Cardiac muscle cell (in vitro differentiated cells and primary cell): ENCODE measurements at places on chromosomes 1 and 21. TPM values are rescaled to one million over a fixed set of nuclear protein-coding genes. Genes with fewer than 3 reads are reported as not detected.
A peak's percentile ranks its signal among the peaks of the same experiment; 100 is the strongest.

Gene PTPRF
- total RNA-seq: 33.9 and 72.8 TPM in 2 replicates

Gene SMPDL3B
- total RNA-seq: 6.0 and 8.9 TPM in 2 replicates

Gene DYNLT5
- total RNA-seq: 13.2 and 28.6 TPM in 2 replicates

Gene SYT6
- 0.09 TPM in 1 of 2 replicates, not detected in the other for total RNA-seq

Gene ARHGAP29
- 5.6 and 7.4 TPM in 2 replicates for total RNA-seq

Gene SLC30A10
- total RNA-seq: 0.21 and 0.95 TPM in 2 replicates

Gene RGS5
- total RNA-seq: 245 and 361 TPM in 2 replicates

Gene CLK2
- 57.3 and 65.3 TPM in 2 replicates for total RNA-seq

Gene SPRR2A
- not detected in 2 replicates for total RNA-seq

- DNase-seq: no peak
Observed at GRCh38 chr1:147486876-147487656, 54.2 kb upstream of the BCL9 start.

GRCh38 chr1:27816921-27817630 is 13.5 kb upstream of the PPP1R8 start:
- DNase-seq: peak; percentile 55

DNA sequence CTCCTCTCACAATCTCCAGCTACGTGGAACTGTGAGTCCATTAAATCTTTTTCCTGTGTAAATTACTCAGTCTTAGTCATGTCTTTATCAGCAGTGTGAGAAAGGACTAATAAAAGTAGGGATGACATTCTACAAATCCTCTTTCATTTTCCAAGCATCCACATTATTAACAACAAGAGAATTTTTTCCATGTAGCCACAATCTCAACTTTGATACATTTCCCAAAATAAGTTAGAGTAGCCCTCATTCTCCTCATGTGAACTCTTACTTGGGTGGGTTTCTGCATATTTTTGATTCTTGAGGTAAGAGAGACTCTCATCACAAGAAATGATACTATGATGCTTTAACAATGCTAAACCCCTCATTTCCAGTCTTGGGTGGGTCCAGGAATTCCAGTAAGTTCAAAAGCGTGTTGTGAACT is 52.8 kb downstream of the TNFSF18 start:
- no peak for DNase-seq

- no peak for DNase-seq
Observed at GRCh38 chr1:232767305-232768074, 37.7 kb upstream of the MAP10 start.

DNA sequence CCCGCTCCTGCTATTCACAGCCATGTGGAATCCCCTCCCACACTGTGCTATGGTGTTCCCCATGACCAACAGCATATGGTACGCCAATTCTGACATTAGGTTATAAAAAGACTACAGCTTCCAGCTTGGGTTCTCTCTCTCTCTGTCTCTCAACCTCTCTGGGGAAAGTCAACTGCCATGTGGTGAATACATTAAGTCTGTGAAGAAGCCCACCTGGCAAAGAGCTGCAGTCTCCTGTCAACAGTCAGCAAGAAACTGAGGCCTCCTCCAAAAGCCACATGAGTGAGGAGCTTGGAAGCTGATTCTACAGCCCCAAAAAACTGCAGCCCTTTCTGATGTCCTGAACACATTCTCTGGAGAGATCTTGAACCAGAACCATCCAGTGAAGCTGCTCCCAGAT is 25.0 kb upstream of the LRRC38 start:
- no peak for DNase-seq

DNA sequence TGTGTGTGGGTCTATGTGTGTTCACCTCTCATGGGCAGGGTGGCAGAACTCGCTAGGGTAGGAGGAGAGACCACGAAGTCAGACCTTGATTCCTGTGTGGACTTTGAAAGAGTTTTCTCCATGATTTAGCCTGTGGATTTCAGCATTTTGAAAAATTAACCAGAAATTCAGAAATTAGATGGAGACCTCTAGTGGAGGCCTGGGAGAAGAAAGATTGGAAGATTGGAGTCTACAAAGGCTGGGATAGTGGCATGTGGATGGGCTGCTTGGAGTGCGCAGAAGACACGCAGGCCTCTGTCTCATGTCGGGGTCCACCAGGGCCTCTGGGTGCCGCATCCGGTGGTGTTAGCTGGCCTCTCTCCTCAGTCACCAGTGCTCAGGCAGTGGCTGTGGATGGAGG is 18.9 kb upstream of the IGSF5 start:
- DNase-seq: no peak

DNA sequence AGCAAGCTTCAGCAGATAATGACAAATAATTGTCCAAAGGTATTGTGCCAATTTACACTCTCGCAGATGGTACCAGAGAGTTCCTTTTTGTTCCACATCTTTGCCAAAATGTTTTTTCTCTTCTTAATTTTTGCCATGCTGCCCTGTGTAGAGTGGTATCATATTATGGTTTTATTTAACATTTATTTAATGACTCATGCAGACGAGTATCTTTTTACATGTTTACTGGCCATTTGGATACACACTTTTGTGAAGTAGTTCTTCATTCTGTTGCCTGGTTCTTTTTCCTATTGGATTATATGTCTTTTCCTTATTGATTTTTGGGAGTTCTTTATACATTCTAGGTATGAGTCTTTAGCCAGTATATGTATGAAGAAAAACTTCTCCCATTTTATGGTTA is 151.1 kb downstream of the PCNX2 start:
- DNase-seq: no peak

DNA sequence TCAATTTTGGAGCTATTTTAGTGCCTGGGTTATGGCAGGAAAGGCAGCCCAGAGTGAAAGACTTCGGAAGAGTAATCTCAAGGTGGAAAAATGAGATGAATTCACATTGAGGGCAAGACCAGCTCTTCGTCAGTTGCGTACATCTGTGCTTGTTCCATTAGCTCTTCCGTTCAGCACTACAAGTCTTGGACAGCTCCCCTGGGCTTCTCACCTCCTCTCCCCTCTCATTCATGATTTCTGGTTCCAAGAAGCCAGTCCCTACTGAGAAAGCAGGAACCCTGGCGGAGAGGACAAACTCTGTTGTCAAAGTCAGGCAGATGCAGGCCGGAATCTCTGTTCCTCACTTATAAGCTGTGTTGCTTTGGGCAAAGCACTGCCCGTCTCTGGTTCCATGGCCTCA is 76.5 kb downstream of the ACTL8 start:
- peak; percentile 78 for DNase-seq

DNA sequence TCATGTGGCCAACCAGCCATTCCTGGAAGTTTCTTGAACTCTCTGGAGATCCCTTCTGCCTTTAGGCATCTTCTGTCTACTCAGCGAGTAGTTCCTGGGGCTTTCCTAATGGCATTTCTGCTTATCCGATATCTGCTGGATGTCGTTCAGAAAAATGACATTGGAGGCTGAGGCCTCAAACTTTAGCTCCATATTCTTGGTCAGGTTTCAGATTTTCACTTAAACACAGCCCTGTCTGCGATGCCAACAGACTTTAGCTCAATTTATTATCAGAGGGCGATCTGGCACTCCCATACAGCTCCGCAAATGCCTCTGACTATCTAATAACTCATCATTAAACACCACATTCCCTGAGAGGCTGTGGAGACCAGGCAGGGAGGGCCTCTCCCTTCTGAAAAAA is 46.3 kb upstream of the ETS2 start:
- DNase-seq: no peak

DNA sequence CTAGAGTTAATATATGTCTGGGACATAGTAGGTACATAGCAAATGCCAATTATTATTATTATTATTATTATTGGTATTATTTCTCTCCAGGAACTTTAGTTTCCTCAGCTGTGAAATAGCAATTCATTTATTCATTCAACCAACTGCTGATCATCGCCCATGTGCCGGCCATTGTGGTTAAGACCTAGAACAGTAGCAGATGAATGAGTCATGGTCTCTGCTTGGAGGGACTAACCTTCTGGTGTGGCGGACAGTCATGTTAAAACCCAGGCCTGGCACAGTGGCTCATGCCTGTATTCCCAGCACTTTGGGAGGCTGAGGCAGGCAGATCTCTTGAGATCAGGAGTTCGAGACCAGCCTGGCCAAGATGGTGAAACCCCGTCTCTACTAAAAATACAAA is 23.8 kb upstream of the LDLRAP1 start:
- no peak for DNase-seq

- no peak for DNase-seq
Observed at GRCh38 chr1:203124546-203125317, 2.8 kb upstream of the ADORA1 start.

DNA sequence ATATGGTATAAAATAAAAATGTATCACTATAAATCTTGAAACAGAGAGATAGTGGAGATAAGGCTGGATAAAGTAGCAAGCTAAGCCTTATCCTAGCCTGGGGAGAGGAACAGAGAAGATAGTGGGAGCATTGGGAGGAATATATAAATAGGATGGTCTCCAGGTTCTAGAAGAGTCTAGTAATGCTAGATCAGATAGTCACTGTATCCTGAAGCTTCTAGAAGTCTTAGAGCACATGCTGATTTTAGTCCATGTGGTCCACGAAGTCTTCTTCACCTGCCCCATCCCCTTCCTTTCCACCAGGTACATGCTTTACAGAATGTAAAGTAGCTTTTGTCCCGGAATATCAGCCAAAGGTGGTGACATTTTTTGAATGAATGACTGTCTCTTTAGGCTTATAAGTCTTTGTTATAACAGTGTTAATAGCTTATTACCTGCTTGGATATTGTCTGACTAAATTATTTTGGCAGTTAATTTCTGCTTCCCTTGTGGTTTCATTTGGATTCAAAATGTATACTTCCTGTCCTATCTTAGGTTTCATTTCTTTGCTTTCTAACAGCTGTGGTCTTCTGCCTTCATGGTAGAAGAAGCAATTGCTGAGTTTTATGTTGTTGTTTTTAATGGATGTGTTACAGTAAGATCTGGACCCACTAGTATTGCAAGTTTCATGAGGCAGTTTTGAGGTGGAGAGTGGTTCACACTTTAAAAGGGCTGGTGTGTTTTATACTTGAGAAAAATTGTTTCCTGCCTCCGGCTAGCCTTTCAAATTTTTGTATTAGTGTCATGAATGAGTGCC is 5.9 kb downstream of the SMG7 start:
- DNase-seq: no peak

DNA sequence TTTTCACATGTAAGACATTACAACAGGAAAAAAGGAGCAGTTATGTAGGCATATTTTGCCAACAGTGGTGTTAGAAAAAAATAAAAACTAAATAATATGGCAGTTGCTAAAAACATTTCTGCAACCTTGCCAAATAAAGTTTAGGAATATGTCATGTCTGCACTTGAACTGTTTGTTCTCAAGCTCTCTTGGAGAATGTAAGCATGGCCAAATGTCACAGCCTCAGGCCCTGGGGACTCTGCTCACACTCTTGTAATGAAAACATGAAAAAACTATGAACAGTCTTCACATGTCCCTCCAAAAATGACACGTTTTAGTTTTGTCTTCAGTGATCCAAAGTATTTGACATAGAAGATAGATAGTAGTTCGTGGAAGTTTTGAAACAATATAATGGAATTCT is 753.3 kb downstream of the LTN1 start:
- DNase-seq: peak; percentile 33

- no peak for DNase-seq
Observed at GRCh38 chr1:18798946-18799345, 60.5 kb downstream of the TAS1R2 start.

DNA sequence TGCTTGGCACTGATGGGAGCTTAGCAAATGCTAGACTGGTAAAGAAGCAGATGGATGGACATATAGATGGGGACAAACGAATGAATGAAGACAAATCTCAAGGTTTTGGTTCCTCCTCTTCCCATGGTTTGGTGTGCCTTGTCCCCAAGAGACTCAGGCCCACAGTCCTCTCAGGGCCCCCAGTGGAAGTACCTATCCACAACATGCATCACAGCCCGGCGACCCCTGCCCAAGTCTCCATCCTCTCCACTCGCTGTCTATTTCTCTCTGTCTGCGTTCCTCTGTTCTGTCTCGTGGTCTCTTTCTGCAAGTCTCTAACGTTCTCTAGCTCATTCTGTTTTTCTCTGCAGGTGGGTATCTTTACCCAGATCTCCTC is 85.8 kb downstream of the GLIS1 start:
- DNase-seq: no peak

DNA sequence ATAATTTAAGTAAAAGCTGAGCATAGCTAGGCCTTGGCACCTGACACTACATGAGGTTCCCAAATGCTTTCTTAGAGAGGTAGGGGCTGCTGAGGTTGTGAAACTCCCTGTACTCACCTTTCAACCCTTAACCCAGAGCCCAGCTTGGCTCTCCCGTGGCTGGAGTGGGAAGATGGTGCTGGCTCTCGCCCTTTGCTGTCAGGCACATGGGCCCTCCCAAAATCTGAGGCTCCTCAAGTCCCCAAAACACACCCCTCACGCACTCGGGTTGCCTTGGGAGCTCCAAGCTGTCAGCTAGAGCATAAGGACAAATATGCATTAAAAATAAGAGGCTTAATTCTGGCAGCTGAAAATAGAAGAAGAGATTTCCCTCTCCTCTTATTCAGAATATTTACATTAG is 46.7 kb upstream of the PLPPR4 start:
- DNase-seq: no peak

DNA sequence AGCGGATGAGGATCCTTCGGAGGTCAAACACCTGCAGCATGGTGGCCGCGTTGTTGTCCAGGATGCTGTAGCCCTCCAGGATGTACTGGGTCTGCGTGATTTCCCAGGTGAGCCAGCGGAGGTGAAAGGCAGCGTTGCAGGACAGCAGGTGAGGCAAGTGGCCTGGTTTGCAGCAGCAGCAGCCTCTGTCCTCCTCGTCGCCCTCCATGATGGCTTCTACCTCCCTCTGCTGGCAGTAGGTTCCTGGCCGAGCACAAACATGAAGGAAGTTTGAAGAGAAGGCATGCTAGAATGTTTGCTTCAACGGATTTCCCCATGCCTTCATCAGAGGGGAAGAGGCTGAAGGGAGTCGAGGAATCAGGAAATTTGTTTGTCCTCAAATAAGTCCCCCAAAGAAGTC is 74.7 kb downstream of the NTPCR start:
- peak; percentile 41 for DNase-seq

GRCh38 chr1:148307583-148308185 is 155.6 kb upstream of the NBPF11 start:
- DNase-seq: no peak

GRCh38 chr1:60936163-60936562 is 146.2 kb upstream of the NFIA start:
- DNase-seq: peak; percentile 32

- no peak for DNase-seq
Observed at GRCh38 chr1:62924983-62925790, 141.3 kb downstream of the ATG4C start.

- DNase-seq: no peak
Observed at GRCh38 chr1:172108161-172108893, 267.0 kb downstream of the DNM3 start.

- no peak for DNase-seq
Observed at GRCh38 chr21:26683996-26684395, 110.9 kb upstream of the CYYR1 start.
